ENCODE measurements at places on chromosomes 2 and 18.

DNA sequence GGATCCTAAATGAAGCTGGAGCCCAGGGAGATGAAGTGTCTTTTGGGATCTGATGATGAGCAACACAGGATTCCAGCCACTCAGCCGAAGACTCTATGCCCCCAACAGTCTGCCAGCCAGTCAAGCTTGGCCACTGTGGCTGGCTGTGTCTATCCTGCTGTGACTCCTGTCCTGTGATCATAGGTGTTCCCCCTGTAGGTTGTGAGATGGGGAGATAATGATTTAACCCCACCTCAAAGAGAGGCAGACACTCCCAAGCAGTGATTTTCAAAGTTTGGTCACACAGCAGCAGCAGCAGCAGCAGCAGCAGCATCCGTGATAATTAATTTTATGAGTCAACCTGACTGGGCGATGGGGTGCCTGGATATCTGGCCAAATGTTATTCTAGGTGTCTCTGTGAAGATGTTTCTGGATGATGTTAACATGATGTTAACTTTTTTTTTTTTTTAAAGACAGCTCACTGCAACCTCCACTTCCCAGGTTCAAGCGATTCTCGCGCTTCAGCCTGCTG, 21.4 kb upstream of the RHOB start:
- DNase-seq = no peak

GRCh38 chr2:138245310-138245709, 256.3 kb upstream of the SPOPL start:
- no peak for DNase-seq

- DNase-seq = no peak
Measured at GRCh38 chr2:101130081-101130480, 21.1 kb downstream of the TBC1D8 start.

DNA sequence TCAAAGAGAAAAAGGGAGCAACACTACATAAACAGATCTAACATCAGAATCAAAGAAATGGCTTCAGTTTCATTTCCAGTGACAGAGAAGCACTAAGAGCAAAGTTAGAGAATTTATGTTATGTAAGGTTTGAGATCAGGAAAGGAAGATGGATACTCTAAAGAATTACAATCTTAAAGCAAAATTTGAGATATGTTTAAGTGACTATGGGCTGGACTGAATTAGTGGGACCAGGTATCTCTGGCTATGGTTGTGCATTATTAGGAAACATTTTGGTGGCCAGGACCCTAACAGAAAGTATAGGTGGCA, 208.2 kb downstream of the CCDC178 start:
- no peak for DNase-seq

GRCh38 chr18:45910405-45911023, 56.6 kb downstream of the EPG5 start:
- DNase-seq = peak; percentile 48

DNA sequence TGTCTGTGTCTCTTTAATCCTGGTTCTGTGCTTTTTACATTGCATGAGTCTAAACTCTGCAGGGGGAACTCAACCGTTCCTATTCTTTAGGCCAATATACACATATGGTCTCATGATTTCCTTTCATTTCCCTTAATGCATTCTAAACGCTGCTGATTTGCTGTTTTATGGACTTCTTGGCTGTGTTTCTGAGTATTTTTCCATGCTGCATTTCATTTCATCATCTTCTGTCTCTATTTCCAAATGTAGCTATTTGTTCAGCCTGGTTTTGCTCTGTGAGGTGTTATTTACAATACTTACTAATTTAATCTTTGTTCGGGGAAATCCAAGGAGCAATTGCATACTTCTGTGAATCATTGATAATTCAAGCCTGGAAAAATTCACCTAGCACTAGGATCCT, 897.2 kb downstream of the TSN start:
- no peak for DNase-seq

GRCh38 chr2:71856773-71857525, 290.7 kb downstream of the CYP26B1 start:
- DNase-seq = no peak
